ENCODE measurements at places on chromosomes 16 and 17.

GRCh38 chr17:29873476-29873875, 56.6 kb downstream of the SSH2 start:
- no peak for DNase-seq

DNA sequence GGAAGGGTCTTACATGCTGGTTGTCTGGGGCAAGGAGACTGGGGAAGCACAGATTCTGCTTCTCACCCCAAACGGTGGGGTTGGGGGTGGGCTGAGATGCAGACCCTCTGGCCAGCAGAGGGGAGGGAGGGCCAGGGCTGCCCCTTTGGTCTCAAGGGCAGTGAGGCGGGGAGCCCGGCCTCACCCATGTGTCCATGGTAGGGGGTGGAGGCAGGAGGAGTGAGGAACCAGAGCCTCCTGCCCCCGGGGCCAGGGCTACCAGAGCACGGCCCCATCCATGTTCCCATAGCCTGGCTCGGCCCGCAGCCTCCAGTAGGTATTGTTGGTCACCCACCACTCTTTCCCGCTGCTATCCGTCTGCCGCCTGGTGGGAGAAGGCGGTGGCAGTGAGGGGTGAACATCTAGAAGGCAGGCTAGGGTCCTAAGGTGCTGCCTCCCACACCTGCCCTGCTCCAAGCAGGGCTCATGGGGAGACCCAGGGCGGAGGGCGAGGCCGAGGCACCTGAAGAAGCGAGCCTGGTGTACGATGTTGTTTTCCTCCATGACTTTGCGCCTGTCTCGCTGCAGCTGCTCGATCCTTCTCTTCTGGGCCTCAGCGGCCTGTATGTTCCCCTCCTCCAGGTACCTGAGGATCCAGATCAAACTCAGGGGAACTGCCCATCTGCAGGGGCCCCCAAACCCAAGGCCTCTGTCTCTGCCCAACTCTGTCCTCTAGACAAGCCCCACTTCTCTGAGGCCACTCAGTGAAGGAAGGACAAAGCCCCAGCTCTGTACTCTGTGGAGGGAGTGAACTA, 13.4 kb downstream of the OSBPL7 start:
- DNase-seq, result no peak

DNA sequence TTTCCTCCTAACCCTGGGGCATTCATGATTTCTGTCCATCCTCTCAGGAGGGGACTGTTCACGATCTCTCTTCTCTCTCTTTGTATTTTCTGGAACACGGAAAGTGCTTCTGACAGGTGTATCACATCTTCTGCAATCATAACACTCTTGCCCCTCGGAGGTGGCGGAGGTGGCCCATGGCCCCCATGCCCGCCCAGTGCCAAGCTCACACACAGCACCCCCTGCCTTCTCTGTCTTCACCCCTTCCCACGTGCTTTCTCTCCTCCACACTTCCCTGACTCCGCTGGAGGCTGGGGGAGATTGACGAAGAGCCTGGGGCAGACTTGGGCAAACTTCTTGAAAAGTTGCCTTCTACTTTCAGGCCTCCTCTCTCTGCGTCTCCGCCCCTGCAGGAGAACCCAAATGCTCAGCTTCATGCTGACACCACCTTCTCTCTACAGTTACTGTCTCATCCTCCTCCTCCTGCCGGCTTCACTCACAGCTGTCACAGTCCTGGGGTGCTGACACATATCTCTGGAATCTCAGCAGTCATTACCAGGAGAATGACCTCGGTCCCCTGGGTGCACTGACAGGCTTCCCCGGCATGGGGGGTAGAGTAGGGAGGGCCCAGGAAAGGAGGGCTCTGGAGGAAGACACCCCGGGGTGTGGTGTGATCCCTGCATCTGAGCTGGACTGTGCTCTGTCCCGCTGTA, 127.1 kb downstream of the ENGASE start:
- no peak for DNase-seq

- DNase-seq, result no peak
Observed at GRCh38 chr16:68451676-68452075, 3.4 kb upstream of the SMPD3 start.

- DNase-seq, result no peak
Observed at GRCh38 chr16:2517954-2518605, 2.1 kb upstream of the AMDHD2 start.

Measured in T47D (cell line).